ENCODE measurements at places on chromosomes 11 and 22.

- no peak for DNase-seq
These were observed 26.7 kb downstream of the RRP8 start for GRCh38 chr11:6576471-6577373.

GRCh38 chr22:37533995-37534394 lies 14.8 kb upstream of the CARD10 start:
- DNase-seq = no peak

DNA sequence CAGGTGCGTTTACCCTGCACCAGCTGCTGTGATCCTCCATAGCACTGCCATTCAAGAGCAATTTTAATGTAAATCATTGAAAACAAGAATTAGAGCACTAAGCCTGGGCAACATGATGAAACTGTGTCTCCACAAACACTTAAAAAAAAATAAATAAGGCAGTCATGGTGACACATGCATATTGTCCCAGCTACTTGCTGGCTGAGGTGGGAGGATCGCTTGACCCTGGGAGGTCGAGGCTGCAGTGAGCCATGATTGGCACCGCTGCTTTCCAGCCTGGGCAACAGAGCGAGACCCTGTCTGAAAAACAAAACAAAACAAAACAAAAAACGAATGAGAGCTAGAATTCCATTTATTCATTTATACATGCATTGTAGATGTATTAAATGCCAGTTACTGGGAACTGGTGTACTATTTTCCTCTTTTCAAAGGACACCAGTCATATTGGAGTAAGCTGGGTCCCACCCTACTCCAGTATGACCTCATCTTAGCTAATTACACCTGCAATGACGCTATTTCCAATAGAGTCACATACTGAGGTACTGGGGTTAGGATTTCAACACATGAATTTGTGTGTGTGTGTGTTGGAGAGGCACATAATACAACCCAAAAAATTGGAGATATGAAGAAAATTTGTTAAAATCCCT lies 101.9 kb downstream of the MICAL2 start:
- no peak for DNase-seq

DNA sequence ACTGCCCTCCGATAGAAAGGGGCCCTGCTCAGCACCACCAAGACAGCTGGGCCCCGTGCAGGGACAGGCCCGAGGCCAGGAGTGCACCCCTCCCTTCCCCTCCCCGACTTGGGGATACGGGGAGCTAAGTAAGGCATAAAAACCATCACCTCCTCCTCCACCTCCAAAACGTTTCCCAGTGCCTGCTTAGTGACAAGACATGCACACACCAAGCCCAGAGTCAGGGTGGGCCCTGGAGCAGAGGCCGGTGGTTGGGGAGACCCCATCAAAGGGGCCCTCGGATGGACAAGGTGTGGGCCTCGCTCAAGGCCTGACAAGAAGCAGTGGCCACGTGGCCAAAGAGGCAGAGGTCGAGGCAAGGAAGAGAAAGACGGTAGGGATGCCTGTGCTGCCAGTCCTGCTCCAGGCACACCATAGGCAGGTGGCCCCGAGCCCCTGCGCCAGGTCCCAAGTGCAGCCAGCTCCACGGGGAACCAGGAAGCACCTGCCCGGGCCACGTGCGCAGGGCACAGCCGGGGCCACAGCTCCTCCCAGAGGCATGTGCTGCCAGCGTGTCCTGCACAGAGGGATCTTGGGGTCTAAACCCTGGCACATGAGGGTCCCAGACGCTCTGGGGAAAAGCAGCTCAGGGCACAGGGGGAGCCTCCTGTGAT lies 53.0 kb downstream of the BRD1 start:
- no peak for DNase-seq

DNA sequence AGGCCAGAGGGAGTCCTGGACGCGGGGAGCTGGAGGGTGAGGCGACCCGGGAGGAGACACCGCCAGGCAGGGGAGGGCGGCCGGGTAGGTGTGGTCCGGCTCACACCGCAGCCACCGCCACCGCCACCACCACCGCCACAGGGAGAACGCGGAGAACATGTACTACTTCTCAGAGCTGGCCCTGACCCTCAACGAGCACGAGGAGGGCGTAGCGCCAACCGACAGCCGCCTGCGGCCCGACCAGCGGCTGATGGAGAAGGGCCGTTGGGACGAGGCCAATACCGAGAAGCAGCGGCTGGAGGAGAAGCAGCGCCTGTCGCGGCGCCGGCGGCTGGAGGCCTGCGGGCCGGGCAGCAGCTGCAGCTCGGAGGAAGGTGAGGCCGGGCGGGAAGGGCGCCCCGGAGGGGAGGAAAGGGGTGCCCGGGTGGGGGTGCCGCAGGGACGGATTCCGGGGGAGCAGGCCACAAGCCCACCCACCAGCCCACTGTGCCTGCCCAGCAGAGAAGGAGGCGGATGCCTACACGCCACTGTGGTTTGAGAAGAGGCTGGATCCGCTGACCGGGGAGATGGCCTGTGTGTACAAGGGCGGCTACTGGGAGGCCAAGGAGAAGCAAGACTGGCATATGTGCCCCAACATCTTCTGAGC lies 62.8 kb downstream of the MORC2 start:
- DNase-seq = no peak
